ENCODE measurements at places on chromosomes 3 and 15.
A peak's percentile ranks its signal among the peaks of the same experiment; 100 is the strongest.

DNA sequence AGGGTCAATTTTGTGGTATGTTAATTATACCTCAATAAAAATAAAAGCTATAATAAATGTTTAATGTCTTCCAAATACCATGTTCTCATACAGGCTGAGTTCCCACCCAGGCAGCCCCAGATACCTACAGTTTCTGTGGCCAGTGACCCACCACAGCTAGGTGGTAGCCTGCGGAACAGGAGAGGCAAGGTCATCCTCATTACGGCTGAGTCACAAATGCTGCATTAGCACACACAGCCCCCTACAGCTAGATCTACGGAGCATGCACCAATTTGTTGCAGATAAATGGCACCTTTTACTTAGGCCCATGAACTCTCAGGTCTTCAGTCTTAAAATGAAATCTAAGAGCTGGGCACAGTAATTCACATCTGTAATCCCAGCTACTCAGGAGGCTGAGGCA is 5.1 kb downstream of the SPATA12 start:
- DNase-seq, result no peak

- DNase-seq, result no peak
Measured at GRCh38 chr15:76626611-76627010, 278.5 kb downstream of the SCAPER start.

GRCh38 chr3:128788268-128788869 is 62.4 kb downstream of the RAB7A start:
- DNase-seq, result peak; percentile 27

GRCh38 chr15:89499156-89499555 is 2.8 kb upstream of the RHCG start:
- no peak for DNase-seq

- DNase-seq, result no peak
Measured at GRCh38 chr15:92870010-92870591, 30.0 kb upstream of the CHD2 start.

GRCh38 chr15:82833362-82833682 is 23.9 kb downstream of the WHAMM start:
- no peak for DNase-seq

DNA sequence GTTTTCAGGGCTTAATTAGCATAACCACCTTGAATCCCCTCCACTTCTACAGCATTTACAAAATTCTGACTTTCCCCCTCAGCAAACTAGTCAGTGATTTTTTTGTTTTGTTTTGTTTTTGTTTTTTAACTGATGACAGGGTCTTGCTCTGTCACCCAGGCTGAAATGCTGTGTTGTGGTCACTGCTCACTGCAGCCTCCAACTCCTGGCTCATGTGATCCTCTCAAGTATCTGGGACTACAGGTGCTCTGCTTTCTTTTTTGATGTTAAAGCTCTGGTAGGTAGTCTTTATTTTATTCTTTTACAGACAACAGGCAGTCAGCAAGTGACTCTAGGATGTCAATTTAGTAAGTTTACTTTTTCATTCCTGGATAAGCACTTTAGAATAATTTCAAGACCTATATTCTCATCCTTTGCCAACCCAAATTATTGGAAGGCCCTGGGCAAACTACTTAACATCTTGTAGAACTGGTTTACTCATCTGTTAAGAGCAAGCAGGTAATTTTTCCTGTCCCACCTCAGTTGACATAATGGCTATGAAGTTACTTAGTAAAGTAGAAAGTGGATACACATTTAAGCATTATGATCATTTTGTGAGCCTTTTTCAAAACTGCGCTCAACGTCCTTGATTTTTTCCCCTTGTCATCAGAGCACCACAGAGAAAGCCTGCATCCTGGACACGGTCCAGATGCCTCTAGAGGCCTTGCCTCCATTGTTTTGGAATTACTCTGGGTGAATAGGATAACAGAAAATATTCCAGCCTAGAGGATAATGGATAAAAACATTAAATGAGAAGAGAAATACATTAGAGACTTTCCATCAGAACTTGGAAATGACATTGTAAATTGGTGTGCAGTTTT is 69.9 kb upstream of the NDUFB4 start:
- DNase-seq, result no peak

- DNase-seq, result no peak
Measured at GRCh38 chr3:14403619-14404155, 1.3 kb downstream of the SLC6A6 start.

- DNase-seq, result no peak
Measured at GRCh38 chr15:79450648-79451047, 18.5 kb downstream of the MINAR1 start.

GRCh38 chr3:64129581-64129980 is 95.7 kb downstream of the PRICKLE2 start:
- DNase-seq, result no peak

GRCh38 chr3:18086078-18086477 is 339.1 kb downstream of the SATB1 start:
- no peak for DNase-seq

- DNase-seq, result no peak
Measured at GRCh38 chr15:88252441-88252840, 4.1 kb downstream of the NTRK3 start.
